ENCODE measurements at places on chromosomes 6 and 20.

GRCh38 chr6:41964201-41964887 lies 22.7 kb upstream of the CCND3 start:
- no peak for ATAC-seq

GRCh38 chr20:8507231-8507630 lies 375.2 kb downstream of the PLCB1 start:
- ATAC-seq, result no peak

GRCh38 chr6:133806382-133807140 lies 82.4 kb upstream of the TCF21 start:
- no peak for ATAC-seq

- no peak for ATAC-seq
Measured at GRCh38 chr20:12610871-12611270, 397.9 kb upstream of the SPTLC3 start.

DNA sequence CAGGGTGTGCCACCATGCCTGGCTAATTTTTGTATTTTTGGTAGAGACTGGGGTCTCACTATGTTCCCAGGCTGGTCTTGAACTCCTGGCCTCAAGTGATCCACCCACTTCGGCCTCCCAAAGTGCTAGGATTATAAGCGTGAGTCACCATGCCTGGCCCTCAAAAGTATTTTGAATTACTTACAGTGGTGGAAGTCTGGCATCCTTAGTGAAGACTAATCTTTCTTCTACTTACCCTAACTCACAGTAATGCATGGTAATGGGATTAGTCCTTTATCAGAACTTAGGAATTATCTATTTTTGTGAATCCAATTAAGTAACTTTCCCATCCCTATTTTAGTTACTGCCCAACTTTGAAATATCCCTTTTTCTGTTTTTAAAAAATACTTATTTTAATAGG lies 3.9 kb downstream of the RWDD1 start:
- no peak for ATAC-seq

- no peak for ATAC-seq
Measured at GRCh38 chr6:48881551-48881950, 581.5 kb downstream of the MMUT start.

GRCh38 chr20:58880994-58881752 lies 28.7 kb downstream of the GNAS start:
- no peak for ATAC-seq

DNA sequence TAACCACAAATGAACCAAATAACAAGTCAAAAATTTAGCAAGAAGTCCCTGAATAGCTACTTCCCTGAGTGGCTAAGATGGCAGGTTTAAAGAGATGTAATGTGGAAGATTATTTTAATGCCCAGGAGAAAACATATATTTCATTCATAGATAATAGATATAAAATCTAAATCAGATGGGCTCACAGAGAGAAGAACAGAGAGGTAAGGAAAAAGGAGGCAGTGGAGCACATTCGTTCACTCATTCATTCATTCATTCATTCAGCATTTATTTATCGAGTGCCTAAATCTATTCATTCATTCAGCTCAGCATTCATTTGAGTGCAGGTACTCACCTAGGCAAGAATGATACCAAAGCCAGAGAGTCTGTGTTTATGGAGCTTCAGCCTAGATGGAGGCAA lies 32.1 kb upstream of the IYD start:
- ATAC-seq, result no peak

DNA sequence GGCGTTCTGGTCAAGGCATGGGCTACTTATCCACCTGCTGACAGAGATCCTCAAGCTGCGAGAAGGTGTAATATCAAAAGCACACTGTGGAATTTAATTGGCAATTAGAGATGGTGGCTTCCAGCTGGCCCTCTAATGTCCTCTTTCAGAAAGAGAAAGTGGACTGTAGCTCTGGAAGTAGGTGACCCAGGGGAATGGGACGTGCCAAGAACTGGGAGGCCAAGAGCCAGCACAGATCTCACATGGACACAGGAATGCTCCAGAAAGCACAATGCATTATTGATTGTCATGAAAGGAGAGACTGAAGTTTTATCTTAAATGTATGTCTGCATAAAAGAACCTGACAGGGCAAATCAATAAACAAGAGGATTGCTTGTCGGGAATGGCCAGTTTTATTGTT lies 198.6 kb upstream of the CDH4 start:
- ATAC-seq, result no peak

- no peak for ATAC-seq
Measured at GRCh38 chr6:168089186-168090063, 10.4 kb upstream of the FRMD1 start.

DNA sequence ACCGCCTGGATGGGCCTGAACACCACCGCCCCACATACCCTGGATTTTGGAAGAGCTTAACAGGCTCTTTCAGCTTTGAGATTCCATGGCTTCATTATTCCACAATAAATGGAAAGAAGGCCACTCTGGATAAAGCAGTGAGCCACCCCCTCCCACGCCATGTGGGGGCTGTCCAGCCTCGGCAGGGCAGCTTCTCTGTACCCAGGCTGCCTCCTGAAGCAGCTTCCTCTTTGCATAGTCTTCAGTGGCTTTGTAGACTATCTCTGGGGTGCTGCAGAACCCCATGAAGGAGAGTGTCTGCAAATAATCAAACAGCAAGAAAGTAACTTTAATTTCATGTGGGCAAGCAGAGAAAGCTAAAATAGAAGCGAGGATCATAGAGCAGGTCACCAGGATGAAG lies 96.6 kb upstream of the NXT1 start:
- ATAC-seq, result no peak

DNA sequence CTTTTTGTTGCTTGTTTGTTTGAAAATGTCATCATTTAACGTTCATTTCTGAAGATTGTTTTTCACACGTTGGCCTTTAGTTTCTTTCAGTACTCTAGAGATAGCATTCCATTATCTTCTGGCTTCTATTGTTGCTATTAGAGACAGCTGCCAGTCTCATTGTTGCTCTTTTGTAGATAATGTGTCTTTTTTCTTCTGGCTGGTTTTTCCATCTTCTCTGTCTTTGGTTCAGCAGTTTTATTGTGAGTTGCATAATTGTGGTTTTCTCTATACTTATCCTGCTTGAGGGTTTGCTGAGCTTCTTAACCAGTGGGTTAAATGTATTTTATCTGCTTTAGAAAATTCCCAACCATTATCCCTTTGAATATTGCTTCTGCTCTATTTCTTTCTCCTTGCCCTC lies 23.2 kb upstream of the AIG1 start:
- no peak for ATAC-seq

DNA sequence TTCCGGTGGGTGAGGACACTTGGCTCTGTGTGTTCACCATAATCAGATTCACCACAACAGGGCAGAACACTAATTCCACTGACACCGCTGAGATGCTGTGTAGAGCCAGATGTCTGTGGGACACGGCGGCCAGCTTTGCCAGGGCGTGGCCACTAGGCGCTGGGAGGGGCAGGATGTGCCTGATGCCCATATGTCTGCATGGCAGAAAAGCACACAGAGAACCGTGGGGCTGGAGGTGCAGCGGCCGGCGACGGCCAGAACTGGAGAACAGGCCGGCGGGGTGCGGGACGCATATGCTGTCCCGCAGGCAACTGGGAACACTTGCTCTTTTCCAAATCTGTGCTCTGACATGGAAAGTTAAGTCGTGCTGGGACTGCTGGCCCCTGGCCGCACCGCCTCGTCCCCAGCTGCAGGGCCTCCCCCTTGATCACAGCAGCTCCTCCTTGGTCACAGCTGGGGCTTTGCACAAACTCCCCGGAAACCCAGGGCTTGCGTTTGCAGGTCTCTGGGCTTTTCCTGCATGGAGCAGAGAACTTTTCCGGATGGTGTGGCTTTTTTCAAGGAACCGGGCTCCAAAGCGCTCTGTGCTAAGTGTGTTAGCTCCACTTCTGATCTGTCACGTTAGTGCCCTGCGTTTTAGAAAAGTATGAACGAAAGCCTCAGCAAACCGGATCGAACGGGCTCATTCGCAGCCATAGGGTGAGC lies 31.1 kb downstream of the NTSR1 start:
- ATAC-seq, result no peak

Data from motor neuron (in vitro differentiated cells).